Right renal cortex interstitium (tissue), 3 donors: ENCODE measurements at places on chromosomes 1 and 21.

- no peak for DNase-seq
Measured at GRCh38 chr1:7868070-7868780, 15.4 kb upstream of the UTS2 start.

- no peak for DNase-seq
Measured at GRCh38 chr1:47940326-47940725, 56.9 kb downstream of the TRABD2B start.

GRCh38 chr1:160953030-160953429 is 1.6 kb downstream of the ITLN2 start:
- DNase-seq = no peak

GRCh38 chr1:158176399-158176798 is 4.3 kb upstream of the CD1D start:
- DNase-seq = no peak

DNA sequence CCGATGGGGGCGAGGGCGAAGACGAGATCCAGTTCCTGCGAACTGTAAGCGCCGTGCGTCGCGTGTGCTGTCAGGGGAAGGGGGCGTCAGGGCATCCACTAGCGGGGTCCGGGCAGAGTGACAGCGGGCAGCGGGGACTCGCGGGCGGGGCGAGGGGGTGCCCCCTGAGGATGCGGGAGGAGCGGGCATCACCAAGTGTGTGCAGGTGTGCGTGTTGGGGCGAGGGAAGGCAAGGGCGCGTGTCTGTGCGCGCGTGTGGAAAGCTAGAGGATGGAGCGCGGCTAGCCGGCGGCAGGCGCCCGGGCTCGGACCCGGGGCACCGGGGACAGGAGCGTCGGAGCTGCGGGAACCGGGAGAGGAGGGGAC is 525 bp downstream of the RYR2 start:
- no peak for DNase-seq

GRCh38 chr21:14114251-14114650 is 96.5 kb downstream of the LIPI start:
- no peak for DNase-seq

DNA sequence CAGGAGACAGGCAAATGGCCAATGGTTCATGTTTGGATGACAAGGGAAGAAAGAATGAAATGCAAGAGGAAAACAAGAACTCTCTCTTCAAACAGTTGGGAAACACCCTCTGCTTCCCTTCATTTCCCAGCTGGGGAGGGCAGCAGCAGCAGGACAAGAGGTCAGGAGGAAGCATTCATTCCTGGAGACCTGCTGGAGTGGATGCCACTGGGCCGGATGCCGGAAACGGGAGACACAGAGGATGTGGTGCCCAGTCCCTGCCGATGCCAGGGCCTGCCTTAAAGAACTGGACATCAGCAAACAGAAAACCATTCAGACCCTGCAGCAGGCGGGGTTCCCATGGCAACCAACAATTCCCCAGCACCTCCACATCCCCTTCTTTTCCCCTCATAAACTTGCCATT is 102.3 kb upstream of the ZNF648 start:
- DNase-seq = no peak

- no peak for DNase-seq
Measured at GRCh38 chr1:155081472-155082300, 3.0 kb downstream of the EFNA3 start.

DNA sequence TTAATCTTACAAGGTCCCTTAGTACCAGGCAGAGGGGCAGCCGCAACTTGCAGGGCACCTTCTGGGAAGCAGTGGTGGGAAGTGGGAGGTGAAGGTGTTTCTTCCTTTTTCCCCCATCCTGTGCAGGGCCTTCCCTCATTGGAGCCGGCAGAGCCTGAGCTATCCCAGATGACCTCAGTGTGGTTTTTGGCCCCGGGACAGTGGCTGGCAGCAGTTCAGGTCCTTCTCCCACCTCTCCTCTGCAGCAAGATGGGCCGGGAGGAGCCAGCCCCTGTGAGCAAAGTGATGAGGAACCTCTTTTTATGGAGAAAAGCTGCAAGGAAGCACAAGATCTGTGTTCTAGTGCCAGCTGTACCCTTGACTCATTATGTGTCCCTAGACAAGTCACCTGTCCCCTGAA is 6.8 kb downstream of the PFKFB2 start:
- DNase-seq = no peak

DNA sequence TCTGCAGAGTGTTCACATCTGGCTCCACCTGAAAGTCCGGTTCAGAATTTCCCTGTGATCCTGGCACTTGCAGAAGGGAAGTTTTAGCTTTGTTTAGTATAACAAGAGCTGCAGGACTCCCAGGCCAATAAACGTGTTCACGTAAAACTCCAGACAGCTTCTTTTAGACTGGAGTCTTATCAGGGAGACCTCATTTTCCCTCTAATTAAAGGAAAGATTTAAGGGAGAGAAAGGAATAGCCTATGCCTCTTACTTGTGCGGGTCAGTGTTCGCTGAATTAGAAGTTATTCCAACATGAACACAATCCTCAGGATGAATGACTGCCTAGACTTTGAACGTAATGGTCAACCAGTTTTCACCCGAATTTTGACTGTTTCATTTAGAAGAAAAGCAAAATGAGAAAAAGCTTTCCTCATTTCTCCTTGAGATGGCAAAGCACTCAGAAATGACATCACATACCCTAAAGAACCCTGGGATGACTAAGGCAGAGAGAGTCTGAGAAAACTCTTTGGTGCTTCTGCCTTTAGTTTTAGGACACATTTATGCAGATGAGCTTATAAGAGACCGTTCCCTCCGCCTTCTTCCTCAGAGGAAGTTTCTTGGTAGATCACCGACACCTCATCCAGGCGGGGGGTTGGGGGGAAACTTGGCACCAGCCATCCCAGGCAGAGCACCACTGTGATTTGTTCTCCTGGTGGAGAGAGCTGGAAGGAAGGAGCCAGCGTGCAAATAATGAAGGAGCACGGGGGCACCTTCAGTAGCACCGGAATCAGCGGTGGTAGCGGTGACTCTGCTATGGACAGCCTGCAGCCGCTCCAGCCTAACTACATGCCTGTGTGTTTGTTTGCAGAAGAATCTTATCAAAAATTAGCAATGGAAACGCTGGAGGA is 202.1 kb upstream of the SGIP1 start:
- DNase-seq = peak; percentile 38
